ENCODE measurements at places on chromosomes 1 and 21.

DNA sequence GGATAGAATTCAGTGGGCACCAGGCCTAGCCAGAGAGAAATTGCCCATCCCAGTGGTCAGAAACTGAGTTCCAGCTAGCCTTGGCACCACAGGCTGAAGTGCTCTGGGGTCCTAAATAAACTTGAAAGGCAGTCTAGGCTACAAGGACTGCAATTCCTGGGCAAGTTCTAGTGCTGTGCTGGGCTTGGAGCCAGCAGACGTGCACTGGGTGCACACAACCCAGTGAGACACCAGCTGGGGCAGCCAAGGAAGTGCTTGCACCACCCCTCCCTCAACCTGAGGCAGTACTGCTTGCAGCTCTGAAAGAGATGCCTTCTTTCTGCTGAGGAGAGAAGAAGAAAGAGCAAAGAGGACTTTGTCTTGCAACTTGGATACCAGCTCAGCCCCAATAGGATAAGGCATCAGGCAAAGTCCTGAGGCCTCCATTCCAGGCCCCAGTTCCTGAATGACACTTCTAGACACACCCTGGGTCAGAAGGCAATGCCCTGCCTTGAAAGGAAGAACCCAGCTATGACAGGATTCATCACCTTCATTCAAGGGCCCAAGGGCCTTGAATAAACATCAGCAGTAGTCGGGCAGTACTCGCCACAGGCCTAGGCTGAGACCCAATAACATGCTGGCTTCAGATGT, 55.1 kb downstream of the OVGP1 start:
- no peak for DNase-seq

DNA sequence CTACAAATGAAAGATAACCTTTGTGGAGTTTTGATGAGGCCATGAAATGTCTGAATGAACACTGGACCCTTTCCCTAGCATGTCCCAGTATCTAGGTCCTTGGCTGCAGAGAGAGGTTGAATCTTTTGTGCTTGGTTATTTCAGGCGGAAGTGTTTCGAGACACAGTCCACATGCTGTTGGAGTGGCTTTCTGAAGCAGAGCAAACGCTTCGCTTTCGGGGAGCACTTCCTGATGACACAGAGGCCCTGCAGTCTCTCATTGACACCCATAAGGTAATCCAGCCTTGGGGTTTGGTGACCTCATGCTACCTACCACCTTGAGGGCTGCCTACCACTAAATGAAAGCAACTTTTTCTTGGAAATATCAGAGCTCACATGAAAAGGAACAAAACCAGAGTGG, 38.9 kb upstream of the BMP8A start:
- DNase-seq, result no peak

DNA sequence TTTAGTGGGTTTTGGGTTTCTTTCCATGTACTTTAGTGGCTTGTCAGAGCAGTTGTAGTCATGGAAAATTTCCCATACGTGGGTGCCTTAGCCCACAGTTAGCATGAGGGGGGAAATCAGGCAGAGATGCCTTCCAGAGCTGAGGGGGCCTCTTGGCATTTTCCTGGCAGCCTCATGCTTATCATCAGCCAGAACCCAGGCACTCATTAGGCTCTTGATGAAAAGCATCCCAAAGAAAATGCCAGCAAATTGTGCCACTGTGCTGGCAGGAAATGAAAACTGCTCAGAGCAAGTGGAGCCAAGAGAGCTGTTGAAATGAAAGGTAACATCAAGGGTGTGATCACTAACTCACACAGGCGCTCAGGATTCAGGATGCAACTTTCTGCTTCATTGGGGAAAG, 128.0 kb downstream of the TNNI3K start:
- no peak for DNase-seq

- DNase-seq, result no peak
Measured at GRCh38 chr1:16165548-16165947, 9.7 kb upstream of the EPHA2 start.

GRCh38 chr1:42937141-42937696, 21.4 kb downstream of the SLC2A1 start:
- peak; percentile 73 for DNase-seq

DNA sequence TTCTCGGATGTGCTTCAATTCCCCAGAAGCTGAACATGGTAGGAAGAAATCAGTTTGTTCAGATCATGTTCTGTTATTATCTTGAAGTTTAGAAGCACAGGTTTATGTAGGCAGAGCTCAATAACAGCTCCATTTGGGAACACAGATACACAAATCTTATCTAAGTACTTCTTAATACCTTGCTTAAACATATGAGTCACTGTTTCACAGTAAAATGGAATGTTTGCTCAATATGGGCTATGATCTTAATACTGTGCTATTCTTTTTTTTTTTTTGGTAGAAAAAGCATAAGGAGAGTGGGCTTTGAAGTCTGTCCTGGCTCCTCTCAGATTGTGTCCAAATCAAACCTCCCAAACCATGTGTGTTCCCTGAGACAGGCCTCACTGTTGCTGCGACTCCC, 13.4 kb downstream of the PROK1 start:
- peak; percentile 42 for DNase-seq

GRCh38 chr21:44711327-44712202, at the start of gene TSPEAR:
TSPEAR (minus strand) TSS chr21:44711572; CDS start chr21:44711514, 58 bp downstream.
- no peak for DNase-seq

- no peak for DNase-seq
Measured at GRCh38 chr1:208951026-208951525, 632.4 kb upstream of the CAMK1G start.

GRCh38 chr1:71422221-71422620, 341.4 kb upstream of the ZRANB2 start:
- no peak for DNase-seq

GRCh38 chr1:205763980-205764379, 11.3 kb downstream of the RAB29 start:
- DNase-seq, result no peak

GRCh38 chr1:12851779-12852178, 3.3 kb upstream of the HNRNPCL1 start:
- DNase-seq, result no peak

DNA sequence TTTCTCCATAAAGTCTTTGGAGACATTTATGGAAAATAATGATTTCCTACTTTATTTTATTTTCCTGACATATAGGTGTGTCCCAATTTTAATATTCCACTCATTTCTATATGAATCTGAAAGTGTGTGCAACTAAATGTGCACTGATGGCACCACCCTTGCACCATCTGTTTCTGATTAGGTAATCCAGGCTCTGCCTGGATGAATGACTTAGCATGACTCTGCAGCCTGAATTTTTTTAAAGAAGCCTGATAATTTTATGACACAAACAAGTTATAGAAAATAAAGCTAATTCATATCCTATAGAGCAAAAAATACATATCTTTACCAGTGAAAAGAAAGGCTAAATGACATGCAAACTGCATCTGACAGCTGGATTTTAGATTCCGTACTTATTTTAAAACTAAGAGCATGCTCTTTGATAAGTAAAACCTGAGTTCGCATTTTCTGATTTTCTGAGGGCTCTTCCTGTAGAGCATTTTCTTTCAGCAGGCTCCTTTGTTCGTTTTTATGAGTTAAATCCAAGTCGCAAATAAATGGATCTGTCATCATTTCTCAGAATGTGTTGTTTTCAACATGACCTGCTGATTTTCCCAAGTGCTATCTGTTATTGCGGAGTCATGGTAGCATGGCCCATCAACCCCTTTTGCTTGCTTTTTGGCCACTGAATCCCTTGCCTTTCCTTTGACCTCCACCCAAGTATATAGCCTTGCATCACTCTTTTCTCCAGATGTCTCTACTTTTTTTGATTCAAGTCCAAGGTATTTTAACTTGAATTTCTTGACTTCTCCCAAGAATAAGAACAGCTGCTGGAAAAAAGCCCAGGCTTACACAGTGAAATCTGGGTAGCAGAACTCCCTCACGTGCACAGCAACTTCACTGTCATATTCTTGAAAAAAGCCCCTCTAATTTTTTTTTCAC, 52.8 kb upstream of the LYPLAL1 start:
- DNase-seq, result peak; percentile 92

- no peak for DNase-seq
Measured at GRCh38 chr1:99119188-99119587, 114.5 kb upstream of the PLPPR5 start.

DNA sequence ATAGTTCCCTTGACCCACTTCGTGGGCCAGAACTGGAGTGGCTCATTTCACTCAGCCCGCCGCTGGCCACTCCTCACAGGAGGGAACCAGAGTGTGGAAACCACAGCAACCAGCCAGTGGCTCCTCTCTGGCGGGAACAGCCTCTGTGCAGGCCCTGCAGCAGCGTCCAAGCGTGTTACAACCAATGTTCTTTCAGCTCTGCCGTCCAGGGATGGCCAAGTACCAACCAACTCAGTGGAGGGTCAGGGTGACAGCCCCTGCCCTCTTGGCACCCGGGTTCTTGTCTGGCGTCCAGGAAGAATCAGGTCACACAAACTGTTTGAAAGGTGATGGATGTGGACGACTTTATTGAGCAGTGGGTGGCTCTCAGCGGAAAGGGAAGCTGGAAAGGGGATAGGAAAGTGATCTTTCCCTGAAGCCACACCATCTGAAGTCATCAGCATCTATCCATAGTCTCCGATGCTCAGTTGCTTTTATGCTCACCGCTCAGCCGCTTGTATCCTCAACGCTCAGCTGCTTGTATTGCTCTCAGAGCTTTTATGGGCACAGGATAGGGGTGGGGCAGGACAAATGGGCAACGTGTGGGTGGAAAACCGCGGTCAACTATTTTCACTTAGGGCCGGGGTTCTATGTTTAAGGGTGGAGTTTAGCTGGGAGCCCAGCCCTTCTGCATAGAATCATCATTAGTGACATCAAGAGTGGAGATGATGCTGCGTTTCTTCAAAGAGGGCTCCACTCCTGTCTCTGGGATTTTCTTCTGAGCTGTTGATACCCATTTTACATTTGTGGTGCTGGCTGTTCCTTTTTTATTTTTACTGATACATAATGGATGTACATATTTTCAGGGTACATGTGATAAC, 250.2 kb downstream of the RRAGC start:
- no peak for DNase-seq

- no peak for DNase-seq
Measured at GRCh38 chr1:2392686-2393085, 1.0 kb downstream of the RER1 start.

DNA sequence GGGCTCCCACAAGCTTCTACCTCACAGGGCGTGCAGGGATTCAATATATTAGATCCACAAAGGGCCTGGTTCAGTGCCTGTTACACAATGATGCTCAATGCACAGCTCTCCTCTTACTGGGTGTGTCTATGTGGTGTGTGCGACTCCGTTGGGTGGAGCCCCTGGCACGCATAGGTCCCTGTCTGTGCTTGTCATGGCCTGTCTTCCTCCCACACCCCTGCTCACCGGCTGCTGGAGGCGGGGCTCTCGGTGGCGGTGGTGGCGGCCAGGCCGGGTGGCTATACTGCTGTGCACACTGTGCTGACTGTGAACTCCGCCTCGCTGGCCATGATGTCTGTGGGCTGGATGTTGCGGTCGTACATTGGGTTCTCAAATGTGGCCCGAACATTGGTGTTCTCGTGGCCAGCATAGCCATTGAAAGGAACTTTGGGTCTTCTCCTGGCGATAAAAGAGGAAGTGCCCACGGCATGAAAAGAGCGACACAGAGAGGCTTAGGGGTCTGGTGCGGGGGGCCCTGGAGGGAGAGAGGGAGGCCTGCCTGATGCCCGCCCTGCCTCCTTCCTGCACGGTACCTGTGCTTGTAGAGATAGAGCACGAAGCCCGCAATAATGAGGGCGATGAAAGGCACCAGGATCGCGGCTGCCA, 46.9 kb downstream of the ZSCAN20 start:
- DNase-seq, result no peak

DNA sequence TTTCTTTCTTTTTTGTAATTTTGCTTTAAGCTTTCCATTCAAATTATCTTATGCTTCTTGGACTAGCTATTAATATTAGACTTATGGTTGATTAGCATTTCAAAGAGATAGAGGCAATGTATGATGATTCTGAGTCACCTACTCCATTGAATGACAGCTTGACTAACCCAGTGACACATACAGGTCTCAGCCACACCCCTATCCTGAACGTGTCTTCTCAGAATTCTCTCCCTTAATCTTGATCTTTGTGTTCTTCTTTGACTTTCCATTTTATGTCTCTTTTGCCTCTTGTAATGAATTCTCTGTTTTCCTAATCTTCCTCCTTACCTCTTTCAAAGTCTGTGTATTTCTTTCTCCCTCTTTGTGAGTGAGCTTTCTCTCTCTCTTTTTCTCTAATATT, 241.1 kb downstream of the PDE4B start:
- DNase-seq, result no peak

DNA sequence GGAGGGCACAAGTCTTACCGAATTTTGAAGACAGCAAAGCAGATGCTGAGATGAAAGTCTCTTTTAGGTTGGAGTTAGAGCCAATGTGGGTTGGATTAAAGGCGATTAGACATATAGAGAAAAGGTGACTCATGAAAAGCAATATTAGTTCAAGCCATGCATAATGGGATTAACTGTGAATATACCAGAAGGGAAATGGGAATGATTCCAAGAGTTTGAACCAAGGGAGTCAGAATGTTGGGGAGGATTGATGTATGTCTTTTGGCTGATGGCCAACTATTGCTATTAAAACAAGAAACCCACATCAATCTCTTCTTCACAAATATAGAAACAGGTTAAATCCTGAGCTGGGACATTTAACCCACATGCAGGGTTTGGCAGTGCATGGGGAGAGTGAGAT, 1.2 kb downstream of the HMGCS2 start:
- no peak for DNase-seq

DNA sequence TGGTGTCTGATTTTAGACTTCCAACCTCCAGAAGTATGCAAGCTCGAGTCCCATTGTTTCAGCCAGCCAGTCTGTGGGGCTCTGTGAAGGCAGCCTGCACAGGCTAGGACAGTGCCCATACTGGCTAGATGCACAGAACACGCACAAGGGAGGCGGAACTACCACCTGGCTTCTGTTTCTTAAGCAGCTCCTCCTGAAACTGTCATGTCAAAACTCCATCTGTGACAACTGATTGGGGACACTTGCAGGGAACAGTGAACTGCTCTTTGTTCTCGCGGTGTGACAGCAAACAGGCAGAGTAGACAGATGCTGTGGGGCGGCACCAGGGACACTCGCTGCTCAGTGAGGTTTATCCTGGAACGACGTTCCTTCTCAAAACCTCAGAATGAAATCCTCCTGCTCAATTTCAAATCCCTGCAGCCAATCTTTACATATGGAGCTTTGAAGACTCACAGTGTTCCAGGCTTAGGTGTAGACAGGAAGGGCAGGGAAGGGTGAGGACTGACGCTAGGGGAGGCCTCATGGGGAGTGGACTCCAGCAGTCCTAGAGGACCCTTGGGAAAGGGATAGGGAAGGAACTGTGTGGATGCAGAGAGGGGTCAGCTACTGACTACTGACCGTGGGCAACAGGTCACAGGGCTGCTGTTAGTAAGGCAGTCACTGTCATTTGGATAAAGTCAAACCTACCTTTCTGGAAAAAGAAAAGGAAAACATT, 73.8 kb downstream of the ERG start:
- DNase-seq, result no peak

GRCh38 chr1:216169351-216169750, 253.9 kb downstream of the USH2A start:
- DNase-seq, result no peak

- peak; percentile 89 for DNase-seq
Measured at GRCh38 chr1:87765681-87766070, 437.0 kb downstream of the LMO4 start.

DNA sequence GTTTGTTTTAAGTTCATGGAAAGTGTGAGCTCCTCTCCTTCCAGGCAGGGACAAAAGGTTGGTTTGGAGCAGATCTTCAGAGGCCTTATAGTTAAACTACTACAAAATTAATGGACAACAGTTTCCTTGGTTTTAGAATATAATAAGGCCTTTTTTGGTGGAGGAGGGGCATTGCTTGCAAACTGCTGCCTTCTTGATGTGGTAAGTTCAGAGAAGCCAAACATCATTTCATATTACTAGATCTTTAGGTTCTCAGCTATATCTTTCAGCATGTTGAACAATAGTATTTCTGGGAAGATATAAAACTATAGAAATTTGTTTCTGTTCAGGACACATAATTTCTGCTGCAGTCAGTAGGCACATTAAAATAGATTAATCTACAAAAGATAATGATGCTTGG, 97.8 kb upstream of the B3GALT2 start:
- no peak for DNase-seq
